ENCODE measurements at places on chromosomes 12 and 14.

GRCh38 chr12:56081393-56082347 is 1.7 kb downstream of the ERBB3 start:
- no peak for DNase-seq

DNA sequence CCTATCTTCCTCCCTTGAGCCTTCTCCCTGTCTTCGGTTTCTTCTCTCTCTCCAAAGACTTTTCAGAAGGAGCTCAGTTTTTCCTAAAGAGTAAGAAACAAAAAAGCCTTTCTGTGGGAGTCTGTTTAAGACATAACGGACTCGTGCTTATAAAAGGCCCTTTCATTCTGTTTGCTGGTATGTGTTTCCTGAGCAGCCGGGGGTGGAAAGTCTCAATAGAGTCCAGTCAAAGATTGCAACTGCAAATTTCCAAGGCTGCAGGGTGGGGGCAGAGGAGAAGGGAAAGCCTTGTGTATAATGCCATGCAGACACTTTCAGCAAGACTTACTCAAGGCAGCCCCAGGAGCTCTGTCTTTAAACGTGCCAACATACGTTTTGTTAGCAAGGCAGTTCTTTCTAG is 62.2 kb downstream of the GNG2 start:
- no peak for DNase-seq

- peak; percentile 31 for DNase-seq
Observed at GRCh38 chr12:122834104-122834920, 945 bp upstream of the HIP1R start.

DNA sequence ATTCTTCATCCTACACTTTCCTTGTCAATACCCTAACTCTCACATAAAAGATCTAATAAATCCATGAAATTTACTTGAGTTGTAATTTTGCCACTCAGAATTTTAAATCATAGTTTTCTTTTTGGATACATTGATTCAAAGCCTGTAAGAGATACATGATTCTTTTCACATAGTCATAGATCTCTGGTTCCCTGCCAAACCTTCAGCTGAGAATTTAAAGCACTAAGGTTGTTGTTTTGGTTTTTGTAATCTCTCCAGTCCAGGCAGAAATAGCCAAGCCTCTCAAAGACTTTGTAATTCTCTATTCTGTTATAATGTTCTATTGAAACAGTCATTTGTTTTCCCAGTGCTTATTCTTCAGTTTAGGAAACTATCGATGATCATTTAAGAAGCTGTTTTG is 273.9 kb downstream of the TRHDE start:
- DNase-seq, result peak; percentile 21

GRCh38 chr12:108112832-108113556 is 16.1 kb upstream of the WSCD2 start:
- DNase-seq, result no peak

DNA sequence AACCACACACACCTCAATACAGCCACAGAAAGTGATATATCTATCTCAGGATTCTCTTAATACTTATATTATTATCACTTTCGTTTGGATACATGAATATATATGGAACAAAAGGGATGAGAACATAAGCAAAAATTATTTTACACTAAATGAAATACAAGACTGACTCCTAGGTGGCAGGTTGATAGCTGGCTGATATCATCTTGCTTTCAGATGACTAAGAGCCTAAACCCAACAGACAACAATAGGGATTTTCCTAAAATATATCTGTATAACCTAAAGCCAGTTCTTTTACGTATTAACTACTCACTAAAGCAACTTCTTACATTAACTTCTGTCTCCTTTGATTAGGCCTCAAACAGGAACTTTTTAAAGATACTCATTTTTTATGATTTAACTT is 65.1 kb downstream of the BAZ1A start:
- DNase-seq, result no peak

GRCh38 chr14:53183611-53184010 is 30.5 kb upstream of the DDHD1 start:
- DNase-seq, result peak; percentile 40

- DNase-seq, result no peak
Observed at GRCh38 chr12:104375775-104376174, 72.2 kb downstream of the EID3 start.

DNA sequence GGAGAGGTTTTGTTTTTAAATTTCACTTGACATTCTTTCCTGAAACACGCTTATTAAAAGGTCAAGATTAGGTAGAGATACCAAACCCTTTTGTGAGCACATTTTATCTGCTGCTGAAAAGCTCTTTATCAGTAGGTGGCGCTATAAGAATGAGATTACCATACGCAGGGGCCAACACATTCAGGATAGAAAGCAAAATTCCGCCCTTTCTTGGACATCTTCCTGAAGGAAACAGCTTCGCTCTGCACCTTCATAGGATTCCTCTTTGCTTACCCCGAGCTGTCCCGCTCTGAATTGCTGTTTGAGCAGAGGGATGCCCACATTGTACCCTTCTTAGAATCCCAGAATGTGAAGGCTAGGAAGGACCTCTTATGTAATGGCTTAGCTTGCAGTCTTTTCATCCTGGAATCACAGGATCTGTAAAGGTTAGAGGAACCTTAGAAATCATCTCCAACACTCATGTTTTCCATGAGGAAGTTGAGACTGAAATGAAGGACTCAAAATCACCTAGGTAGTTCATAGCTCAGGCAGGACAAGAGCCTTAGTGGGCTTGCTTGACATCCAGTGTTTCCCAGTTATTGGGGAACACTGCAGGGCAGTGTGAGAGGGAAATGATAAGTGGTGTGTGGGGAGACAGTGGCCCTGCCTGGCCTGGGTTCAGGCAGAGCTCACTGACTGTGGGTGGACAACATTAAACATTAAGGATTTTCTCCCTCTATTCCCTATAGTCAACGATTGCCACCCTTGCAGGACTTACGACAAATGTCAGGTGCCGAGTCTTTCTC is 38.7 kb upstream of the CRY1 start:
- peak; percentile 62 for DNase-seq

DNA sequence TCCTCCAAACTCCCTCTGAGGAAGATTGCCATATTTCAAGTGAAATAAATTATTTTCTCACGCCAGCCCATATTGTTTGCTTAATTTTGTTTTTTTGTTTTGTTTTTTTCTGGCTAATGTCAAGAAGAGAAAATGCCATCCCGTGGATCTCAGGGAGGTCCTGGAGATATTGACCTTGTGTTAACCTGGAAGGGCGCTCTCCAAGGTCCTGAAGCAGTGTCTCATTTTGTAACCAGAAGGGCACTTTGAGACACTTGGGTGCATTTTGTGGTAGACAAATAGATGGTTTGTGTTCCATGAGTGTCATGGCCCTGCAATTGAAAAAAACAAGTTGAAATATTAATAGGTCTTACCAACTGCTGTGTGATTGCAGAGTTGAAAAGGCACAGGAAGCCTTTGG is 268.9 kb downstream of the SUDS3 start:
- no peak for DNase-seq

Measured in fibroblast of skin of right biceps (primary cell).